Stomach (tissue), 19 donors: ENCODE measurements at places on chromosomes 2 and 18.

DNA sequence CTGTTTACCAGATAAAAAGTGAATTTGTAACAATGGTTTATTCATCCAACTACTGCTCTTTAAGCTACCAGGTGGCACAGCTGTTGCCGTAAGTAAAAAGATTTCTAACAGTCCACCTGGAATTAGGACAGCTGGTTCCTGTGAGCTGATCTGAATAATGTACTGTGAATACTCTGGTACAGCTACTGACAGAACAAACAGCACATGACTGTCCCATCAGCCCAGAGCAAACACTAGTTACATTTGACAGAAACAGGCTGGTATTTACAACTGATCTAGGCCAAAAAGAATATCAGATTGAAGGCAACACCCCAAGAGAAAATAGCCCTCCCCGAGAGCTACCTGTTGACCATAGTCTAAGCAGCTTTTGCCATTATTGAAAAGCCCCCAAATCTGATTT is 840.4 kb downstream of the CPS1 start:
- DNase-seq, result no peak

- DNase-seq, result no peak
Observed at GRCh38 chr2:69292256-69292655, 94.8 kb downstream of the GFPT1 start.

DNA sequence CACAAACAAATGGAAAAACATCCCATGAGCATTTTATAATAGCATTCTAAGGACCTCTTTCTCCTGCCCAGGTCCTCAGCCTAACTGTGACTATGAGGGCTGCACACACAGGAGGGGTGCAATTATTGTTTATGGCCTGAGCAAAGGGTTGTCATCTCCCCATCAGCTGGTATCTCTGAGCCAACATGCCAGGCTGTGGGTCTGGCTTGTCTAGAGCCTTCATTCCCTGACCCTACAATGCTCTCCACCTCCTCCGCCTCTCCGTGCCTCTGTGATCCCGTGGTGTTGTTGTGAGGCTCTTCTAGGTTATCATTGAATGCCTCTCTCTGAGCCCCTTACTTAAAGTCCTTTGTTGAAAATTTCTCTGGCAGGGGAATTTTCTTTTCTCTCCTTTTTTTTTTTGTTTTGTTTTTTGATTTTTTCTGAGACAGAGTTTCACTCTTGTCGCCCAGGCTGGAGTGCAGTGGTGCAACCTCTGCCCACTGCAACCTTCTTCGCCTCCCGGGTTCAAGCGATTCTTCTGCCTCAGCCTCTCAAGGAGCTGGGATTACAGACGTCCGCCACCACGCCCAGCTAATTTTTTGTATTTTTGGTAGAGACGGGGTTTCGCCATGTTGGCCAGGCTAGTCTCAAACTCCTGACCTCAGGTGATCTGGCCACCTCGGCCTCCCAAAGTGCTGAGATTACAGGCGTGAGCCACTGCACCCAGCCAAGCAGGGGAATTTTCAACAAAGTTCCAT is 126.4 kb downstream of the SMAD7 start:
- peak; percentile 1 for DNase-seq

GRCh38 chr2:200592406-200593075 is 6.7 kb downstream of the AOX1 start:
- peak; percentile 77 for DNase-seq

- no peak for DNase-seq
Observed at GRCh38 chr2:30339071-30339470, 107.7 kb downstream of the LBH start.

GRCh38 chr2:69993048-69993565 is 31.7 kb upstream of the ASPRV1 start:
- no peak for DNase-seq
